H9 (cell line): ENCODE measurements at places on chromosomes 3 and 15.

DNA sequence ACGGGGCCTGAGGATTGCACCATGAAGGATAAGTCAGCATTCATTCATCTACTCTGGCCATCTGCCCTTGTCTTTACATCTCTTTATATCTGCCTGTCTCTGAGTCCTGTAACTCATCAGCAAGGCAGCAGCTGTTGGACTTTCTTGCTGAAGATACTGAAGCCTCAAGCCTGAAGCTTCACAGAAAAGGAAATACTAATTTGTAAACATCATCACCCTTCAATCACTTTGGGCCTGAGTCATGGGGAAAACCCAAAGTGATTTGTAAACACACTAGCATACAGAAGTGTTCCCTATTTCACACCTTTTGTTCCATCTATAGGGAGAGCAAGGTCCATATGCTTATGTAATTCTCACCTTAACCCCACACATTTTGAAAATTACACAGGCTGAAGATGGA lies 928.2 kb downstream of the EPHA3 start:
- H3K4me1 ChIP-seq = peaks cover 8% of the 10 kb centered on the region; the same call in 1 of the 2 replicates
- H3K27ac ChIP-seq = no peak overlapping the region
- DNase-seq = no peak
- no peaks in the 10 kb centered on the region for H3K27me3 ChIP-seq
- H3K36me3 ChIP-seq = no peaks in the 10 kb centered on the region
- no peak overlapping the region for H3K4me3 ChIP-seq

DNA sequence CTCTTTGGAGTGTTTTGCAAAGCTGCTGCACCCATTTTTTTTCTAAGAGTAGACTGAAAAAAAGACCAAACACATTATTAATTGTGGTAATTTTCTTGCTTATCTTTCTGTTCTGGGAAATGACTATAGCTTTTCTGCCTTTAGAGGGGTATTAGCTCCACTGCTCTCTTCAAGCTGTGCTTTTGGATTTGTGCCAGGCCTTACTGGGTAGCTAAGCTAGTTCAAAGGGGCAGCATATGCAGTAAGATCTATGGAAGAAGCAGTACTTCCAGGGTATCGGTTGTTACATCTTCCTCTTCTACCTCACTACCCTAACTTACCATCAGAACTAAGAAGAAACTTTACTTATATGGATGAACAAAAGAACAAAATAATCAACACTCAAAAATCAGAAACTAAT lies 28.7 kb upstream of the ARIH1 start:
- H3K4me1 ChIP-seq = no peaks in the 10 kb centered on the region
- H3K4me3 ChIP-seq = no peak overlapping the region
- no peaks in the 10 kb centered on the region for H3K27me3 ChIP-seq

- no peaks in the 10 kb centered on the region for H3K27me3 ChIP-seq
- no peak for DNase-seq
- no peak overlapping the region for H3K27ac ChIP-seq
- H3K36me3 ChIP-seq = no peaks in the 10 kb centered on the region; the same call in 2 of the 3 replicates
Observed at GRCh38 chr3:7489417-7489816, 628.5 kb downstream of the GRM7 start.

DNA sequence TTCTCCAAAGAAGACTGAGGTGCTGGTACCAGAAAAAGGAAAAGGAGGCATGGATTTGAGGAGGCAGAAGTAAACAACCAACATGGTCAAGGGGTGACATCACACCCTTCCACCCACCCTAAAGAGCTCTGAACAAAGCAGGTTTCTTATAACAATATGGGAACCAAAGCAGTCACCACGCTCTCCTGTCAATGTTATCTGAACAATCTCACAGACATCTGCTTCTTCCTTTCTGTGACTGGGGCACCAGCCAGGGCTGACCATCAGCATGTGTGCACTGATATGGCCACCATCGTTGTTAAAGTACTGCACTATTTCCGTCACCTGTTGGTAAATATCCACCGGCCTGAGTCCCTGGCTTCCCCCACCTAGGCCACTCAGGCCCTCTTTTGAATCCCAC lies 252.9 kb downstream of the SHQ1 start:
- H3K36me3 ChIP-seq = no peaks in the 10 kb centered on the region; the same call in 2 of the 3 replicates
- no peak overlapping the region for H3K4me3 ChIP-seq
- H3K4me1 ChIP-seq = peaks cover 2% of the 10 kb centered on the region; the same call in 1 of the 2 replicates
- H3K27ac ChIP-seq = no peak overlapping the region
- no peak for DNase-seq
- no peaks in the 10 kb centered on the region for H3K27me3 ChIP-seq

- H3K36me3 ChIP-seq = no peaks in the 10 kb centered on the region
- no peaks in the 10 kb centered on the region for H3K27me3 ChIP-seq
- no peak for DNase-seq
Observed at GRCh38 chr3:27504749-27505148, 20.6 kb upstream of the SLC4A7 start.

- no peak overlapping the region for H3K4me3 ChIP-seq
- H3K27me3 ChIP-seq = no peaks in the 10 kb centered on the region
- H3K27ac ChIP-seq = no peak overlapping the region
- no peak for DNase-seq
Observed at GRCh38 chr3:46820852-46821251, 42.4 kb downstream of the MYL3 start.
